Stimulated activated CD4-positive, alpha-beta T cell treated with anti-CD3 and anti-CD28 coated beads, Interleukin-15, amount 100 ng/mL, for 1 hour (primary cell): ENCODE measurements at places on chromosomes 16 and 17.

- no peak for DNase-seq
Observed at GRCh38 chr16:57185446-57185944, 344 bp downstream of the PSME3IP1 start.

DNA sequence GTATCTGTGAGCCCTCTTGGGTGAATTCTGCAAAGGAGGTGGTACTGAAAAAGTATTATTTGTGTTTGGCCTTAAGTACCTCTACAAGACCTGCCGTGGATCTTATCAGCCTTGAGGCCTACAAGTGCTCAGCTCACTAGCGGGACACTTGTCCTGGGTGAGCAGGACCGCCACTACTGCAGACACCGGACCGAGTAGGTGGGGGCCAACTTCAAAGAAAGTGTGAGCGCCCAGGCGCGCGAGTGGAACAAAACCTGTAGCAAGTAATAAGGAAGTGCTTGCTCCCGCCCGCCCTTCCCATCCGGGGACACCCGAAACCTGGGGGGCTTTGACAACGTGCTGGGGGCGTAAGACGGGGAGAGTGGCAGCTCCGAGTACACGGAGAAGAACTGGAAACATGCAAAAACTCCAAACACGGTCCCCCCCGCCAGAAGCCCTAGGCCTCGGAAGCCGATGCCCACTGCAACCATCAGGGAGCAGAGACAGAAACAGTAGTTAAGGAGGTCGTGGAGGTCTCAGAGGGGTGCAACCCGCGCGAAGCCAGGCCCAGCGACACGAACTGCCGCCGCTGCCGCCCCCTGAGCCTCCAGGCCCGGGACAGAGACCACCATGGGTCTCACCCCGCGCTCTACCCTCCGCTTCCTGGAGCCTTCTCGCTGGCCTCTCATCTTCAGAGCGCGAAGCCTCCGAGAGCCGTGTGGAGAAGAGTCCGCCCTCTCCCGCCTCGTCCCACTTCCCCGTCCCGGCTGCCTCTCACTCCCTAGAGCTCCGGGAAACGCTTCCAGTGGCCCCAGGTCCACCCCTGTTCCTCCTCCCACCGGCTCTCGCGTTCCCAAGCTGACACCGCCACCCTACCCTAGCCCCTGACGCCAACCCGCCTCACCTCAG is 537 bp downstream of the CNOT1 start:
- DNase-seq: peak; percentile 41

GRCh38 chr16:72728516-72728915 is 319.4 kb downstream of the ZFHX3 start:
- DNase-seq: no peak

DNA sequence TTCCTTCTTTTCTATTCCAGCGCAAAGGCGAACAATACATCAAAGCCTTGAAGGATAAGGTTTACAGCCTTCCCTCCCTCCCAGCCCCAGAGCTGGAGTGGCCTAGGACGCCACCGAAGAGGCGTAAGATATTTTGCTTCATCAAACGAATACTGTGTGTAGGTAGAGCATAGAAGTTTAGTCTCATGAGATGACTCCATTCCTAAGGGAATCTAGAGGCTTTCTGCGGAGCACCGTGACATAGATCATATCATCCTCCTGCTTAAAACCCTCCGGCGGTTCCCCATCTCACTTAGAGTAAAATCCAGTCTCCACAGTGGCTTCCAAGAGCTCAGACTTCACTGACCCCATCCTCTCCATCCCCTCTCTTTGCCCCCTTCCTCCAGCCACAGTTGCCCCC is 191.9 kb downstream of the IRX3 start:
- no peak for DNase-seq

DNA sequence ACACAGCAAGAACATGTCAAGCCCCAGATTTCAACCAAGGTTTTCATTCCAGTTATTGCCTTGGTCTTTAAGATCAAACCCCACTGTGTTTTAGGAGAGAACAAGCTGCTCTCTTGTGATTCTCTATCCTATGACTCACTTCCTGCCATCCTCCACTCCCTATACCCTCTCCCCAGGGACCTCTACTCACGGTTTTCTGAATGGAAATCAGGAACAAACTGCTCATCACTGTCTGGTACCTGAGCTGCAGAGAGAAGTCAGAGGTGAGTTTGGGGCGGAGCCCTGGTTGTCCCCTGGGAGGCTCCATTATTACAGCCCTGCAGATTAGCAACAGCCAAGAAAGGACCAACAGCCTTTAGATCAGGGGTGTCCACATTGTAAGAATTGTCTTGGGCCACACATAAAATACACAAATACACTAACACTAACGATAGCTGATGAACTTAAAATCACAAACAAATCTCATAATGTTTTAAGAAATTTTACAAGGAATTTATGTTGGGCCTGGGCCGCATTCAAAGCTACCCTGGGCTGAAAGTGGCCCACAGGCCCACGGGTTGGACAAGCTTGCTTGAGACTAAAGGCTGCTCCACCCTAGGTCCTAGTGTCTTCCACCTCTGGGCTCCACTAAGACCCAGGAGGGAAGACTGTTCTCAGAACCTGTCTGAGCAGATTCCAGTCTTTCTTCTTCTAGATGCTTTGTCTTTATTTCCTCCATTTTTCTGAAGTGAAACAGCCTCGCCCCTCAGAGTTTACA is 9.7 kb downstream of the ETV4 start:
- no peak for DNase-seq

GRCh38 chr17:79911430-79912399 is 72.5 kb upstream of the CBX4 start:
- no peak for DNase-seq

GRCh38 chr16:85573696-85574641 is 39.2 kb upstream of the GSE1 start:
- no peak for DNase-seq

DNA sequence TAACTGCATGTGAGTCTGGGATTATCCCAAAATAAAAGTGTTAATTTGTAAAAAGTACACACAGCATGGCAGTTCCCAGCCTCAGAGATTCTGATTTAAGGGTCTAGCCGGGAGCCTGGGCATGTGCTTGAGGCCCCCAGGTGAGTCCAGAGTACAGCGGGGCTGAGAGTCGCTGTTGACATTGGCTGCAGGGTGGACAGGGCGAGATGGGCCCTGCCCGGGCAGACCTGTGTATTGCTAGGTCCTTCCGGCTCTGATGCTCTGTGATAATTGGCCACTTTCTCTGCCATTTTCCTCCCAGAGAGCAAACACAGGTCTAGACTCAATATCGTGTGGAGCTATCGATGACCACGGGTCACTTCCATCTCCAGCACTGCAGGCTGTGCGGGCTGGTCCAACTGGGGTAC is 73.6 kb downstream of the ABCC6 start:
- no peak for DNase-seq

DNA sequence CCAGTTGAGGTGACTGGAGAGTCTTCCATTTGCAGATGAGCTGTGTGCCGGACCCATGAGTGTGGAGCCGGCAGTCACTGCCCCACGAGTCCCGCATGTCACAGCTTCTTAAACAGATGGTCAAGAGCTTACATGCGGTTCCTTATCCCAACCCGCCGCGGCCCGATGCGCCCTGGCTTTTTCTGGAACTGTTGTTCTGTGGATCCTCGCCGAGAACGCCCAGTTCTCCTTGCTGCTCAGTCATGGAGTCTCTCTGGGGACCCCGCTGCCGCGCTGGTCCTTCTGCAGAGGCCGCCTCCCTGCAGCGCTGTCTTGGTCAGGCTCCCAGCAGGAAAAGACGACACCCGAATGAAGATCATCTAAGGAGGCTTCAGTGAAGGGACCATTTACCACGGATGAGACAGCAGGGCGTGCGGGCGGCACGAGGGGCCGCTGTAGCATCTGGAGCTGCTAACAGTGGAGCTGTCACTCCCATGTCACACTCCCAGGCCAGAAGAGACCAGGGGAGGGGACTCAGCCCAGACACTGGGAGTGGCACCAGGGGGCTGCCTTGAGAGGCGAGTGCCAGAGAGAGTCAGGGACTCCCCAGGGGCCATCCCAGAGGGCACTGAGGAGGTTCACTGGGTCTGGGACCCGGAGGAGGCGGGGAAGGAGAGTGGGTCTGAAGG is 10.8 kb upstream of the LGALS3BP start:
- no peak for DNase-seq

DNA sequence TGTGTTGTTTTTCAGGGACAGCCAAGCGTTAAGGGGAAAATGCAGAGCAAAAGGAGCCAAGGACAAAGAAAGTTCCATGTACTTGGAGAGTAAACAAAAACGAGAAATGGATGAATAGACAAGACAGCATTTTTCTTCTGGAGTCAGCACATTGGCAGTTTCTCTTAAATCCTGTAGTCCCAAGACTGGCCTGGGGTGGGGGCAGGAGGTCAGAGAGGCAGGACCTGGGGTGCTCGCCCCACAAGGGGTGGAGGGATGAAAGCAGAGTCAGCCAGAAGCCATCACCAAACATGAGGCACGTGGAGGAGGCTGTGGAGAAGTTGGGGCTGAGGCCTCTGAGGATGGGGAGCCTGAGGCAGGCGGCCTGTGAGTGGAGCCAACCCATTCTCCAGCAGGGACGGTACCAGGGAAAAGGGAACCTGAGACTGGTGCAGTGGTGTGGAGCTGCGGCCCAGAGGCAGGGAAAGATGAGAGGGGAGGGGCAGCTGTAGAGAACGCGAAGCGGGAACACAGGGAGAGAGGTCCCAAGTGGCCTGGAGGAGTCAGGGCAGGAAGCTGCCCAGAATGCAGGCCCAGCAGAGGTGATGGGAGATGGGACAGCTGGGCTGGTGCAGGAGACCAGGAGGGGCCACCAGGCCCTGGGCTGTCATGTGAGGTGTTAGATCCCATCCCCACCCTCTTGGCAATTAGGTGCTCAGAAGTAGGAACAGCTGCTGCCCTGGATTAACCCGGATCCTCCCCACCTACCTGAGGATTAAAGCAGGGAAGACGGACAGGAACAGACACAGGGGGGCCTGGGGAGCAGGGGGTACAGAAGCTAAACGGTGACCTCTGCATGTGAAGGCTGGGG is 3.3 kb downstream of the TLCD3B start:
- DNase-seq: no peak

GRCh38 chr17:82112181-82112913 is 14.3 kb upstream of the FASN start:
- DNase-seq: no peak

DNA sequence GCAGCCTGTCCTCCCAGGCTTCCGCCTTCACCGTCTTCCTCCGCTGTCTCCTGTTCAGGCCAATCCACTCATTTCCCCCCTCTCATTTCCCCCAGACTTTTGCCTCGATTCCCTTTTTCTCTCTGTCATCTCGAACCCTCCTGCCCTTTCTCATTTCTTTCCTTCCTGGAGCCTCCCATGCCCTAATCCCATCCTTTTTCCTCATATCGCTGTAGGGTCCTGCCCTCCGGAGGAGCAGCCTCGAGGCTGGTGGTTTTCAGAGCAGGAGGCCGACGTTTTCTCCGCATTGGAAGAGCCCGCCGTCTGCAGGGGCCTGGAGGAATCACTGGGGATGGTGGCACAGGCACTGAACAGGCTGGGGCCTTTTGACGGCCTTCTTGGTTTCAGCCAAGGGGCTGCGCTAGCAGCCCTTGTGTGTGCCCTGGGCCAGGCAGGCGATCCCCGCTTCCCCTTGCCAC is 597 bp downstream of the OVCA2 start:
- DNase-seq: no peak
